ENCODE measurements at places on chromosomes 7 and 10.

DNA sequence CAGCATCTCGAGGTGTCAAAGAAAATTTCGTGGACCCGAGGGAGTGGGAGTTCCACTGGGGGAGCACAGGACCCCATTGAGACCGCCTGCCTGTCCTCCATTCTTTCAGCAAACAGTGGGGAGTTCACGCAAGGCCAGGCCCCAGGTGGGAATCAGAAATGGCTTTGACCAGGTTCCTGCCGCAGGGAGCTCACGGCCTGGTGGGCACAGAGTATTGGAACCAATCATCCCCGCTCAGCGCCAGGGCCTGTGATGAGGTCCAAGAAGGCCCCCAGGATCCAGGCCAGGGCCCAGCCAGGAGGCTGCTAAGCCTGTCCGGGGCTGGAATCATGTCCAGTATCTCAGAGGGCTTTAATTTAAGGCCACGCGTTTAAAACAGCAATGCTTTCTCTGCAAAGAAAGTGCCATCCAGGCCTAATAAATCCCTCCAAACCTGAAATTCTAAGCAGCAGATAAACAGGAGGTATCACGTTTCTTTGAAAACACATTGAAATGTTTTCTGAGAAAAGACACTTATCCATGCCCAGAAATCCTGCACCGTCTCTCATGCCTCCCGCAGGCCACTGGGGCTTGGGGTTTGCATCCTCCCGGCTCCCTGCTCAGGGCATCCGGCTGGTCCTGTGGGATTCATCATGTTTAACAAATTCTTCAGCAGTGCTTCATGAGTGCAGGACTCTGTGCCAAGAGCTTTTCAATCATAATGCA is 125.7 kb downstream of the OAT start:
- DNase-seq, result no peak

GRCh38 chr7:83478616-83479015 is 170.3 kb downstream of the SEMA3E start:
- DNase-seq, result no peak

DNA sequence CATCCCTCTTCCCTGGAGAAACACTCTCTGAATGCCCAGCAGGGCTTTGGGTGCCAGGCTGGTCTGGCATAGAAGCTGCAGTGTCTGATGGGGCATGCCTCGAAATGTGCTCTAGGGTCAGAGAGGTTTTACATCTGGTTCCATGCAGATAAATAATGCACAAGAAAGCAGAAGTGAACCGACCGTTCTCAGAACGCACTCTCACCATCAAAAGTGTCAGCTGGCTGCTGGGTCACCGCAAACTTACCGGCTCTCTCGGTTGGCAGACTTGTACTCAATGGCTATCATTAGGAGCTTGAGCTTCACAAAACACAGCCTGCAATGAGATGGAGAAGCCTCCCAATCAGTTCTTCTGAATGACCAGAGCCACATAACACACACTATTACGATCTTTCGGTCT is 610.0 kb downstream of the KCNMA1 start:
- no peak for DNase-seq

GRCh38 chr7:110148054-110148453 is 942.9 kb upstream of the LRRN3 start:
- DNase-seq, result no peak

DNA sequence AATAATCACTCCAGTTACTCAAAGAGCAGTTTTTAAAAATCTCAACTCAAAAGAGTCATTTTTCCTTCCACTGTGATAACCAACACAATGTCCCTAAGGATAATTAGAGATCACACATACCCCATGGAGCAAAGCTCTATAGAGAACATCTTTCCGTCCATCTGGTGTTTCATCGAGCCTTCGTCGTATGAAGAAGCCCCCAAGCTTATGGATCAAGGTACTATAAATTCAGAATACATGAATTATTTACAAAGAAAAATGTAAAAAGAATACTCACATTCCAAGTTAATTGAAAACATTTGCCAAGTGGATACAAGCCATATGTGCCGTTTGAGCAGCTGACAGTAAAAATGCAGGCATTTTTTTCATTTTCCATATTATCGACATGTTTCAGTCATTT is 14.8 kb downstream of the GPAM start:
- DNase-seq, result no peak

DNA sequence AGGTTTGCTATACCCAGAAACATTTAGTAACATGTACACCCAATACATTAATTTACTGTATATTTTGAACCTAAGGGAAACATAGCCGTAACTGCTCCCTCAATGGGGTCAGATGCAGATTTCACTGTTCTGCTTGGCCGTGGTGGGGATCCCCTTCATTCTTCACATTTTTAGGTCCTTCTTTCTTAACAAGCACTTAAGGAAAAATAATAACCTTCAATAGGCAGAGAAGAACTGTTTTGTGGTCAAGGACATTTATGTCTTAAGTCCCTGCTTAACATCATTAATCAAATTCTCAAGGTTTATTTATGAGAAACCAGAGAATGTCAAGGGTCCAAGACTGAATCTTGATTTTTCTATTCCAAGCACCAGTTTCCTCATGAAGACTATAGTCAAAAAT is 592.1 kb upstream of the ANKRD30A start:
- no peak for DNase-seq

GRCh38 chr10:82210331-82210730 is 335.3 kb downstream of the NRG3 start:
- DNase-seq, result no peak

- DNase-seq, result no peak
These were observed 259.6 kb downstream of the RPS24 start for GRCh38 chr10:78292982-78293865.

- DNase-seq, result no peak
These were observed 35.0 kb downstream of the SEPTIN14 start for GRCh38 chr7:55827577-55827976.

GRCh38 chr7:6604458-6604857 is 11.0 kb upstream of the ZNF853 start:
- DNase-seq, result no peak

GRCh38 chr7:98913026-98913425 is 34.7 kb downstream of the TRRAP start:
- no peak for DNase-seq

GRCh38 chr7:120915314-120916105 is 35.1 kb upstream of the ING3 start:
- no peak for DNase-seq

DNA sequence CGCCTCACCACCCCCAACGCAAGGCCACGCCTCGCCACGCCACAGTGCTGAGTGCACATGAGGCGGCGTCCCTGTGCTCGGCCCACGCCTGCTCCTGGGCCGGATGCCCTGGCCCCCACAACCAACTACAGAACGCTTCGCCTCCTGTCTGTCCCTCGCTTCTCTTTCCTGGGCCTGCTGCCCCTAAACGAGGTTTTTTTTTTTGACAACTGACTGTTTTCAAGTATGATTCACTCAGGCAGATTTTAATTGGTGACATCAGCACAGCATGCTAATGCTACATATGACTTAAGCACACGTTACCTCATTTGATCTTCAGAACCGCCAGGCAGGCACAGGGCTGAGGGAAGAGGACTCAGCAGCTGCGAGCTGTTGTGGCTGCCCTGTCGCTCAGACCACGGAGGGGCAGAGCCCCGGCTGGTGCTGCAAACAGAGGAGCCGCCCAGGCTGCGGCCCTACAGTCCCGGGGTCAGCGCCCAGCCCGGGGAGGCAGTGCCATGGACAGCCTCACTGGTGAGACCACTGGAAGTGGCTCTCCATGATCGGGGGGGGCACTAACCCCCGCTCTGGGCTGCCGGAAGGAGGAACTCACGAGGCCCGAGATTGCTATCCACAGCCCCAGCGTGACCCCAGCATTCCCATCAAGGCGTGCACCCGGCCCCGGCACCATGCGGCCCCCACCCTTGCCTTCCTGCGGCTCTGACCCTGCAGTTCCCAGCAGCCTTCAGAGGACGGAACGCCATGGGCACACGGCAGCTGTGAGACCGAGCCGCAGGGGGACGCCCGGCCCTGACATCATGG is 212.8 kb downstream of the MAD1L1 start:
- no peak for DNase-seq

GRCh38 chr10:43606323-43607198 is at the start of gene ZNF485:
ZNF485 (plus strand) TSS chr10:43606438; CDS start chr10:43607051, 613 bp downstream.
- peak; percentile 42 for DNase-seq

DNA sequence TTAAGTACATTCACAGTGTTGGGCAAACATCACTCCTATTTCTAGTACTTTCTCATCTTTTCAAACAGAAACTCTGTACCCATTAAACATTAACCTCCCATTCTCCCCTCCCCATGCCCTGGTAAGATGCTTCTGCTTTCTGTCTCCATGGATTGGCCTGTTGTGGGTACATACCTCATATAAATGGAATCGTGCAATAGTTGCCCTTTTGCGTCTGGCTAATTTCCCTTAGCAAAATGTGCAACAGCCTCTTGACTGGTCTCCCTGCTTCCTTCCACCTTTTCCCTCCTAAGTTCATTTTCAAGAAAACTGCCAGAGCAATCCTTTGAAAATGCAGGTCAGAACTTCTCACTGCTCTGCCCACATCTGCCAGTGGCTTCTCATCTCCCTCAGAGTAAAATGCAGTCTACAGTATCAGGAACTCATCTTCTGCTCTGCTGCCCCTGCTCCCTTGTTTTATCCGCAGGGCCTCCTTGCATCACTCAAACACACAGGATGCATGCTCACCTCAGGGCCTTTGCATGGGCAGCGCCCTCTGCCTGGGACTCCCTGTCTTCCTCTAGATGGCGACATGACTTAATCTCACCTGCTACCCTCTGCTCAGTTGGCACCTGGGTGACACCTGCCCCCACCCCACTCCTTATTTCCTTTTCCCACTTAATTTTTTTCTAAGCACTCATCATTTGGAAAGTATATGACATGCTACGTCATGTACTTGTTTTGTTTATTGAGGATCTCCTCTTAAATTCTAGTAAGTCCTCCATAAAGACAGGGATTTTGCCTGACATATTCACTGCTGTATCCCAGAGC is 44.3 kb upstream of the ECHDC3 start:
- no peak for DNase-seq

GRCh38 chr7:3194501-3195141 is 106.4 kb upstream of the SDK1 start:
- no peak for DNase-seq

- DNase-seq, result no peak
These were observed 2.6 kb downstream of the CREM start for GRCh38 chr10:35129185-35129674.

DNA sequence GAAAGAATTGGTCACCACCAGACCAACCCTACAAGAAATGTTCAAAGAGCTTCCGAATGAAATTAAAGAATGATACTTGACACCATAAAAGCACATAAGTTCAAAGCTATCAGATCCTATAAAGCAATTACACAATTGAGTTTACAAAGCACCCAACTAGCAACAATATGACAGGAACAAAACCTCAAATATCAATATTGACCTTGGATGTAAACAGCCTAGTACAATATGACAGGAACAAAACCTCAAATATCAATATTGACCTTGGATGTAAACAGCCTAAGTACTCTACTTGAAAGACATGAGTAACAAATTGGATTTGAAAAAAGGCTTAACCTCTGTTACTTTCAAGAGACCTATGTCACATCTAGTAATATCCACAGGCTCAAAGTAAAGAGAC is 1201.4 kb downstream of the XPNPEP1 start:
- DNase-seq, result no peak

DNA sequence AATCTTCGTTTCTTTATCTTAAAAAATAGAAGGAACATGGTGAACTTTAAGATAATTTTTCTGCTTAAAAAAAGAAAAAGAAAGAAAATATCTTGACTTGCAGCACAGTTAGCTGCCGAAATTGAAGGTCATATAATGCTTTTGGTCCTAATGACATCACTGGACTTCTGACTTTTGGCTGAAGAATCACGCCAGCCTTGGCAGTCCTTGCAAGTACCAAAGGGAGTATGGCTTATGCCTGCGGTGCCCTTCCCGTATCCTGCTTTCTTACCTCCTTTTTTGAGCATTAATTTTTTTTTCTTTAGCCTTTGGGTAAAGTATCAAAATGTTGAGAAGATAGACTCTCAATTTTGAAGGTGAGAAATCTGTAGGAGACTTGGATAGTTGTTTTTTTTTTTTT is 7.0 kb downstream of the BMPR1A start:
- DNase-seq, result no peak

- DNase-seq, result no peak
These were observed 149.4 kb downstream of the LYZL1 start for GRCh38 chr10:29438271-29438670.

GRCh38 chr10:15877836-15878576 is 17.7 kb upstream of the MINDY3 start:
- DNase-seq, result no peak

DNA sequence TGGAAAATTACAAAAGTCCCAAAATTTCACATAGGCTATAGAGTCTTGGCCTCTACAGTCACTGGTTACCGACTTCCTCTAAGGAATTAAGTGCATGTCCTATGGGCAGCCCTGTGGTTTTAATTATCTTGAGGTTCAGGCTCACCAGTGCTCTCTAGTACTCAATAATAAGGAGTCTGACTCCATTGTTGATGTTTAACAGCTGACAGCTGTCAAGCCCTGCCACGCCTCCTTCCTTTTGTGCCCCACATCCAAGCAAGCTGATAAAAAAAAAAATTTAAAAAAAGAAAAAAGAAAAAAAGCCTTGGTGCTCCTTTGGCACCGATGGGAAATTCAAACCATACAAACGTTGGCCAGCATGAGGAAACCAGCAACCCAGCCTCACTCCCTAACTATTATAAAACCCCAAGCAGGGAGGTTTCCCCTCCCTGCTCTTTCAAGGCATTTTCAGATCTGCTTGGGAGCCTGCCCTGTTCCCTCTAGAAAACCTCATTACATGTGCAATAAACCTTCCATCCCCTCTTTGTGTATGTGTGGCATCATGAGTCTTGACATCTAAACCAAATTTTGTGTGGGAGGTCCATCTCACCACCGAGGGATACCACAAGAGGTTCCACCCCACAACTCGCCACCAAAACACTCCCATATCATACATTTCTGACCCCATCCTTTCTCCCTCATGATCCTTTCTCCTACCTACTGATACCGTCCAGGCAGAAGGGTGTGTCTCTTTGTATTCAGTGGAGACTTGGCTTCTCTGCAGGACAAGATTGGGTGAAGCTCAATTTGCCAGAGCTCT is 70.9 kb upstream of the CCDC71L start:
- no peak for DNase-seq

DNA sequence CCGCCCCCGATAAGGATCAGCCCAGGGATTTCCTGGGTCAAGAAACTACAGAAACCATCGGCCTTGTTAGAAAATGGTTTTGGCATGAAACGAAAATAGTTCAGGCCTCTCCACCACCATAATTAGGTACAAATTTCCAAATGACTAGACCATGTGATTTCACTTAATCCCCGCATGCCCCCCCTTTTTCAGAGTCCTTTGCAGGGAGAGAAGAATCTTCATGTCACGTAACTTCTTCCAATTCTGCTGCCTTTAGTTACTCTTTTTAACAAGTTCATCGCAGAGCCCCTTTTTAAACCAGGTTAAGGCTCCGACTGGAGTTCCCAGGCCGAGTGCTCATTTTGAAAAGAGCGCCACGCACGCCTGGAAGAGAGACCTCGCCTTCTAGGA is 3.4 kb downstream of the PDGFA start:
- DNase-seq, result no peak
